NCI-H2227 treated with DMSO at 0.1 percent for 48 hours (cell line): ENCODE measurements at places on chromosomes 3 and 15.
A peak's percentile ranks its signal among the peaks of the same experiment; 100 is the strongest.

DNA sequence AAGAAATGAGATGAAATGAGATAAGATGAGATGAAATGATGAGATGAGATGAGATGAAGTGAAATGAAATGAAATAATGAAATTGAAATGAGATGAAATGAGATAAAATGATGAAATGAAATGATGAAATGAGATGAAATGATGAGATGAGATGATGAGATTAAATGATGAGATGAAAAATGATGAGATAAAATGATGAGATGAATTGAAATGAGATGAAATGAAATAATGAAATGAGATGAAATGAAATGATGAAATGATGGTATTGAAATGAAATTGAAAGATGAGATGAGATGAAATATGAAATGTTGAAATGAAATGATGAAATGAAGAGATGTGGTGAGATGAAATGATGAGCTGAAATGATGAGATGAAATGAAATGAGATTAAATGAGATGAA is 231.0 kb downstream of the GOLGA6L6 start:
- DNase-seq, result no peak

GRCh38 chr15:84600331-84600686 is 500 bp upstream of the ZSCAN2 start:
- DNase-seq, result peak; percentile 73

DNA sequence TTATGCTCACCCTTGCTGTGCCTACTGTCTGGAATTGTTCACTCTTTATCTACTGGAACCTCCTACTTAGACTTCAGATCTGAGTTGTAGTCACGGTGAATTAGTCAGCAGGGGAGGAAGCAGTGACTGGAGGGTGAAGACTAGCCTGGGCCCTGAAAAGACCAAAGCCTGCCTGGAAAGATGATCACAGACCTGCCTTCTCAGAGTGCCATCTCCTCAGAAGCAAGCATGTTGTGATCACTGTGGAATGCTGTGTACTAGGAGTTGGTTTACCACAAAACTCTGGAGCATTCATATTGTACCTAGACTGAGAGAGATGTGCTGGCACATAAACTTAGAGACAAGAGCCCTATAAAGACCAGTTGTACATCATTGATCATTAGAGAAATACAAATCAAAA is 100.7 kb upstream of the SCN10A start:
- DNase-seq, result no peak

DNA sequence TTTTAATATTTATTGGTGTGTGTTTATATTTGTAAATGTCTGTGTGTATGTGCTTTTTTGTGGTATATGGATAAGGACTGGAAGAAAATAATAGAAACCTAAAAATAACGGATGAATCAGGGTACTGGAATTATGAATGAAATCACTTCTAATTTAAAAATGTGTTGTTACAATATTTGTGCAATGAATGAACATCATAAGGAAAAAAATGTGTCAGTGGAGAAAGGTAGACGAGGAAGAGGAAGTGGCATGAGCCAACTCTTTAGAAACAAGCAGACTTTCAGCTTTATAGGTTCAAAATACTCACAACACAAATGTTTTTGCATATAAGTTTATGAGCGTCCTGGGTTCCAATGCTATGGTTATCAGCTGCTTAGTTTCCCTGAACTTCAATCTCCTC is 59.4 kb downstream of the SOX2 start:
- no peak for DNase-seq

GRCh38 chr15:80629355-80629754 is 65.8 kb upstream of the ABHD17C start:
- DNase-seq, result no peak

DNA sequence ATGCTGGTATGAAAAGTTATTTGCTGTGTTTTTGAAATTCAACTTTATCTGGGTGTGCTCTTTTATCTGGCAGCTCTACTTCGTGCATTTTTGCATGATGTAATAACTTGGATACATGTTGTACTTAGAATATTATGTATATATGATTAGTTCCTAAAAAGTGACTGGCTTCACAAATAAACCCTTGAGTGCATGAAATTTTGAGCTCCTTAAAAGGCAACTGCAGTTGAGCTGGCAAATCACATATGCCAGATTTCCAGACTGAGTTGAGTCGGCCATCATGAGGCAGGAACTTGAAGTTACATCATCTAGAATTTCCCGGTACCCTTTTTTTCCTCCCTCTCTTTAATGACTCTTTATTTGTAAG is 162.5 kb downstream of the FNDC3B start:
- DNase-seq, result no peak

DNA sequence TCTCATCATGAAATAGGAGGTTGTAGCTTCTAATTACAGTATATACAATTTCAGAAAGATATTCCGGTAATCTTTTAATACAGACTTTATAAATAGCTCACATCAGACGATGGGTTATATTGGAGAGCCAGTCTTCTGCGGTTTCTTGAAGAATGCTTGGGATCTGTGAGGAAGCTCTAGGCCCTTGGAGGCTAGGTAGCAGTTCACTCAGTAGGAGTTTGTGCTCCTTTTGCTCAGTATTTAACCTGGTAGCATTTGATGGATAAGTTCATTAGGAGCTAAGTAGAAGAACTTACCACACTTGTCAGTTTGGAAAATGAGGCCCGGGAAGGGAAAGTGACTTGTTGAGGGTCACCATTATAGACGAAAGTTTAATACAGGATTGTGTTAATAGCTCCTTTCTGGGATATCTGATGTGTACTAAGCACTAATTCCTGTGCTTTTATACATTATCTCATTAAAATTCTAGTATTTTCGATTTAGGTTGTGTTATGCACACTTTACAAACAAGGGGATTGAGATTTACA is 2.8 kb downstream of the FNDC3B start:
- DNase-seq, result no peak

DNA sequence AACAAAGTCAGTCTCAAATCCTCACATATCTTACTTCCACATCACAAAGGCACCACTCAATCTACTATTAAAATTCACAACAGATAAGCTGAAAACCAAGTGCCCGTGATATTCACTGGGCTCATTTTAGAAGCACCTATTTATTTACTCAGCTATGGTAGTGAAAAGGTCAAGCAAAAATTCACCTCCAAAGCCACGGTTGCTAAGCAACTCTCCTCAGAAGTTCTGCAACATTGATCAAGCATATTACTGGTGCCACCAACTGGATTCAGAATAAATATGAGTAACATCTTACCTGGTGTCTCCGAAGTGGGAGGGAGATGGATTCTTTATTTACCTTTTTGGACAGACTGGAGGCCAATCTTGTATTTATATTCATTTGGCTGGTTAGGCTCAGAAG is 714.8 kb downstream of the FHIT start:
- DNase-seq, result no peak

GRCh38 chr3:155218462-155218861 is 75.0 kb downstream of the STRIT1 start:
- DNase-seq, result no peak

DNA sequence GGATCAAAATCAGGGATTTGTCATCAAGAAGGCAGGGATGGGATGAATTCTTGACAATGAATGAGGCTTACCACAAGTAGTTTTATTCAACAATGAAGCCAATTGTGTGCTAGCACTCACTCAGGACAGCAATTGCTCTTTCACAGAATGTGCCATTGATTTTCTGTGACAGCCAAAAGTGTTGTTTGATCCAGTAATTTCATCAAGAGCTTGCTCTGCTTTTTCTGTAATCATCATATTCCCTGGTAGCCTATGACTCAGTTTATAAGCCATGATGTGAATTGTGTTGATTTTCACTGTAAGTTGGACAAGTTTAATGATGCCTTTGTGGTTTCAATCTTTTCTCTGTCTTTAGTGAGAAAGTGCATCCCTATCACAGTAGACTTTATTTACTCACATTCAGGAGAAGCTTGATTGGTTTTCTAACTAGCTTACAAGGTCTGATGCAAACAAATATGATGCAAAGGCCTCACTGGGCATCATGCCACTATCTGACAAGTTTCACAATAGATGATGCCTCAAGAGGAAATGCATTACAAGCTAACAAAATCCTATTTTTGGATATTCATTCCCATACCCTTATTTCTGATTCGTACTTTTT is 13.6 kb upstream of the CSRNP1 start:
- no peak for DNase-seq

- DNase-seq, result no peak
These were observed 59.9 kb upstream of the RNU6-1 start for GRCh38 chr15:67899596-67900283.

- DNase-seq, result no peak
These were observed 3.3 kb upstream of the RBSN start for GRCh38 chr3:15102256-15102655.

DNA sequence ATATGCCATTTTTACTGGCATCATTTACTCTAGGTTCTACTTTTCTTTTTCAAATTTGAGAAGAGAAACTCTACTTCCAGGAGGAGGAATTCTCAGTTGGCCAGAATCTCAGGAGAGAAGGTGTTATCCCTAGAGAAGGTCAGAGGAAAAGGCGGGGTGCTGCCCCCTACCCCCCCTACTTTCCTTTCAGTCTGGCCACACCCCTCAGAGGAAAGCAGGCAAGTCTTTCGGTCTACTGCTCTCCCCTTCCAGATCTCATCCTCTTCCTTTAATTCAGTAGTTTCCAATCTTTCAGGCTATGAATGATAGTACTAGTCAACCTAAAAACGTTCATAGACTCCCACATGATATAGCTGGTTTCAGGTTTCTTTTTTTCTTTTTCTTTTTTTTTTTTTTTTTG is 366.5 kb upstream of the TBL1XR1 start:
- DNase-seq, result no peak

DNA sequence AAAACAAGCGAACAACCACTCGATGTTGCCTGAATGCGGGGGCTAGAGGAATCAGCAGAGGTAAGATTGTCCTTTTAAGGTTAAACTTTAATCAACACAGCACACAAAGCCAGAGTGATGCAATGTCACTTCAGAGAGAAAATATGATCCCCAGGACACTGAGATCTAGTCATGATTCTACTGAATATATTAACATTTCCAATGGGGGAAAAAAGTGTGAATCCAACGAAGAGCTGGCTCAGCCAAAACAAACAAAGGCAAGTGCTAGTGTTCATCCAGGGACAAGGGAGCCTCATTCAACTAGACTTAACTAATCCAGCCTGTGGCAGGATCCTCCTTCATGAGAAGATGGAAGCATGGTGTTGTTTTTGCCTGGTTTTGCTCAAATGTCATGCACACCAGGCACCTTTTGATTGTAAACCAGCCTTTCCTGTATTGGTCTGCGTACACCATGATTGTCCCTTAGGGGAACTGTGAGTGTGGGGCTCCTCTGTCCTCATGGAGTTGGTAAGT is 35.8 kb downstream of the SCG5 start:
- no peak for DNase-seq

- no peak for DNase-seq
These were observed 116.0 kb downstream of the TBC1D5 start for GRCh38 chr3:17626395-17626794.

DNA sequence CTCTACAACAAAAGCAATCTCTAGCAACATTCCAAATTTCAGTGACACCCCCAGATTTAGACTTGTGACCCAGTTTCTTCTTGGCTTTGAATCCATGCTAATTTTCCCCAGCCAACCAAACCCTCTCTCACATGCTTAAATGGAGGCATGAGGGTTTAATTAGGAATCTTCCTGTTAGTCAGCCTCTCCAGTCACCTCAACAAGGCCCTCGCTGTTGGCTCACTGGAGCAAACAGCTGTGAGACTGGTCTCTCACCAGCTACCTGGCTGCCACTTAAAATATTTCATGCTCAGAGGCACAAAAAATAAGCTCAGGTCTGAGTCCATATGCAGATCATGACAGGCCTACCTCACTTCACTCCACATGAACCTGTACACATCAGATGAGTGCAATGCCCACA is 630.4 kb upstream of the ADAMTS9 start:
- DNase-seq, result no peak

GRCh38 chr15:77529394-77530159 is 103.1 kb downstream of the LINGO1 start:
- no peak for DNase-seq

DNA sequence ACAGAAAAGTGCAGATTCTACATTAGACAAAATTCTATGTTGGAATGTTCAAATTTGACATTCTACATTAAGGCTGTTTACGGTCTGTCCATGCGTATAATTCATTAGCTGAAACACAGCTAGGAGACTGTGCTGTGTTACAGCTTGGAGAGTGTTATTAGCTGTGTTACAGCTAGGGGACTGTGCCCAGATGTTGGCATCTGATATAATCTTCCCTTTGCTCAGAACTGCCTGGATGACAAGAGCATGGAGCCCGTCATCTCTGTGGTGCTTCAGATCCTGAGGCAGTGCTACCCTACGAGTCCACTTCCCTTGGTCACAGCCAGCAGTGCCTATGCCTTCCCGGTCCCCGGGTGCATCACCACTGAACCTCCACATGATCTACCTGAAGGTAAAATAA is 177.0 kb downstream of the AGBL1 start:
- no peak for DNase-seq

DNA sequence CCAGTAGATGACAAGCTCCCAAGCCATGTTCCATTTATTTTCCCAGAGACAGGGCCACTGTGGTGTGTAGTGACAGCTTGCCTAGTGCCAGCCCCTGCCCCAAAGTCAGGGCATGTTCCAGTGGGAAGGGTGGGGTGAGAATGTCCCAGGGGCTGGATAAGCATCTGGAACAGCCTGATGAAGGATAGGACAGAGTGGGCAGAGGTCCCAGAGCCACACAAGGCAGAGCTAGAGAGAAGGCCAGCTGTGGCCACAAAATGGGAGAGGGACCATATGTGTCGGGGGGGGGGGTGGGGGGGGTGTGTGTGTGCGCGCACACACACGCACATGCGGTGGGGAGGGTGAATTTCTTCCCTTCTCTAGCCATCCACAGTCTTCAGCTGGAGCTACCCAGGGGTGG is 27.0 kb upstream of the TSPAN3 start:
- DNase-seq, result no peak

DNA sequence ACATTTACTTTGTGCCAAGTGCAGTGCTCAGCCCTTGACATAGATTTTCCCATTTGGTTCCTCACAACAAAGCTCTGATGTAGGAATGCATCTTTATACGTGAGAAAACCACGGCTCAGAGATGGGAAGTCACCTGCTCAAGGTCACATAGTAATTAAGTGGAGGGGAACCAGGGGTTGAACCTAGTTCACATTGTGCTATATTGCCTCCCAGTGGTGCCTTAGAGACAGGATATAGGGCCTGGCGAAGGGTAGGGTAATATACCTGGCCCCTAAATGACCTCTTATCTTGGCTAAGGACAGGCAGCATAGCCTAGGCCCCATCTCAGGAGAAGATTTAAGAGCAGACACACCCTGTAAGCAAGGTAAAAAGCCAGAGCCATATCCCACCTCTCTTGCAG is 71.5 kb downstream of the FOXP1 start:
- no peak for DNase-seq

DNA sequence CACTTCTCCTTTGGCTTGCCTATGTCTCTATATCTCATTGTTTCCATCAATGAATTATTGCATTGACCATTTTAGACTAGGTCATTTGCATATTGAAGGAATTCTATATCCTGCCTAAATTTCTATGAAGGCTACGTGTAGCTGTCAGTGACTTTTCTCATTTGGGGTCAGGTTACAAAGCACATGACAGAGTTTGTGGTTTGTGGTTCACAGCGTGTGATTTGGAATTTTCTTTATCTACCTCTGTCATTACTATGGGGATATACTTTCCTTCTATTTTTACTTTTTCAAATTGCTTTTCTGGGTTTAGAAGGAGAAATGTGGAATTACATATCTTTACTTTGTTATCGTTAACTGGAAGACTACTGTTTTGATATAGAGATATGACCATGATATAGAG is 317.3 kb upstream of the CFAP20DC start:
- DNase-seq, result no peak
